A549 treated with GW870086 at 1 μM for 4 hours (cell line): ENCODE measurements at places on chromosomes 7 and 10. TPM values are rescaled to one million over a fixed set of nuclear protein-coding genes. Genes with fewer than 3 reads are reported as not detected.

ANLN gene
- 56.3 to 80.4 TPM (median 71.0 TPM) in 5 replicates for total RNA-seq

PAPOLB gene
- total RNA-seq = not detected in 5 replicates

GPNMB gene
- total RNA-seq = 2.5 to 4.7 TPM (median 3.4 TPM) in 5 replicates

MMP21 gene
- not detected in 5 replicates for total RNA-seq

LIPF gene
- total RNA-seq = not detected in 5 replicates

CEP55 gene
- 53.5 to 73.6 TPM (median 65.2 TPM) in 5 replicates for total RNA-seq

MUC12 gene
- total RNA-seq = 14.8 to 23.2 TPM (median 20.8 TPM) in 5 replicates

KLLN gene
- total RNA-seq = 0.38 to 0.63 TPM (median 0.52 TPM) in 5 replicates

RAB19 gene
- not detected in 5 replicates for total RNA-seq

SHH gene
- total RNA-seq = 0.48 to 0.96 TPM (median 0.74 TPM) in 5 replicates

CHRM2 gene
- total RNA-seq = not detected in 5 replicates

FAM24A gene
- total RNA-seq = not detected in 5 replicates

DNAJC2 gene
- total RNA-seq = 36.6 to 45.3 TPM (median 41.5 TPM) in 5 replicates

CTTNBP2 gene
- 0.20 to 0.50 TPM (median 0.33 TPM) in 5 replicates for total RNA-seq

DPYSL4 gene
- 15.5 to 18.8 TPM (median 18.5 TPM) in 5 replicates for total RNA-seq

TMEM273 gene
- not detected in 5 replicates for total RNA-seq

PIK3CG gene
- total RNA-seq = not detected in 5 replicates

KCNH2 gene
- total RNA-seq = 1.2 to 1.6 TPM (median 1.5 TPM) in 5 replicates

GPER1 gene
- total RNA-seq = 0.72 to 1.2 TPM (median 0.79 TPM) in 5 replicates

SPDYE8 gene
- total RNA-seq = not detected in 5 replicates

NAT16 gene
- total RNA-seq = 0.06 to 0.25 TPM (median 0.11 TPM) in 5 replicates

AKR1D1 gene
- 0.18 to 0.23 TPM in 2 of 5 replicates, not detected in the others for total RNA-seq

CCDC172 gene
- total RNA-seq = not detected in 5 replicates

GHRHR gene
- not detected in 5 replicates for total RNA-seq

ITPRID1 gene
- total RNA-seq = not detected in 5 replicates

SPDYE6 gene
- total RNA-seq = not detected in 5 replicates

ADRB1 gene
- 0.62 to 1.6 TPM (median 1.1 TPM) in 5 replicates for total RNA-seq

PON1 gene
- total RNA-seq = 0.64 to 1.1 TPM (median 0.80 TPM) in 5 replicates

GRID1 gene
- total RNA-seq = 0.17 to 0.32 TPM (median 0.29 TPM) in 5 replicates

GBX1 gene
- 0.26 TPM in 1 of 5 replicates, not detected in the others for total RNA-seq

GJD4 gene
- total RNA-seq = 0.08 TPM in 2 of 5 replicates, not detected in the others

SMARCD3 gene
- total RNA-seq = 9.0 to 11.6 TPM (median 9.7 TPM) in 5 replicates

TMEM209 gene
- total RNA-seq = 13.4 to 17.6 TPM (median 13.7 TPM) in 5 replicates

C10orf62 gene
- 0.11 TPM in 1 of 5 replicates, not detected in the others for total RNA-seq

KCP gene
- total RNA-seq = 0.09 to 0.18 TPM (median 0.14 TPM) in 5 replicates

CREB3L2 gene
- 25.1 to 36.5 TPM (median 33.4 TPM) in 5 replicates for total RNA-seq

SLC37A3 gene
- 26.4 to 30.6 TPM (median 26.9 TPM) in 5 replicates for total RNA-seq

NKX2-3 gene
- 0.07 to 0.08 TPM (median 0.08 TPM) in 3 of 5 replicates, not detected in the others for total RNA-seq

SUN1 gene
- total RNA-seq = 61.7 to 95.0 TPM (median 81.5 TPM) in 5 replicates

C10orf105 gene
- total RNA-seq = not detected in 5 replicates

CTAGE4 gene
- total RNA-seq = not detected in 5 replicates

MEIG1 gene
- 0.55 to 1.0 TPM (median 0.77 TPM) in 5 replicates for total RNA-seq

C7orf33 gene
- not detected in 5 replicates for total RNA-seq

NOS3 gene
- total RNA-seq = 0.35 to 1.2 TPM (median 0.53 TPM) in 5 replicates

GRID2IP gene
- 0.03 TPM in 1 of 5 replicates, not detected in the others for total RNA-seq

SSC4D gene
- 0.89 to 1.6 TPM (median 1.0 TPM) in 5 replicates for total RNA-seq
